ENCODE measurements at places on chromosomes 2 and 18. TPM values are rescaled to one million over a fixed set of nuclear protein-coding genes. Genes with fewer than 3 reads are reported as not detected.

Gene TTC39C
- total RNA-seq, result 29.9 TPM

Gene LCT
- not detected for total RNA-seq

Gene LRRC30
- 0.32 TPM for total RNA-seq

Gene ITPRIPL1
- total RNA-seq, result 3.3 TPM

Gene GDF7
- 2.2 TPM for total RNA-seq

Gene AOX1
- total RNA-seq, result 6.0 TPM

Gene SLC30A3
- 0.53 TPM for total RNA-seq

Gene REG3A
- total RNA-seq, result not detected

Gene ABCG8
- not detected for total RNA-seq

Gene LIMS4
- not detected for total RNA-seq

Gene CD226
- total RNA-seq, result 3.6 TPM

Gene SLC16A14
- 13.7 TPM for total RNA-seq

Gene RNF181
- 71.6 TPM for total RNA-seq

Gene CCT7
- 117 TPM for total RNA-seq

Gene CHMP1B
- 39.1 TPM for total RNA-seq

Gene C2orf80
- total RNA-seq, result 0.37 TPM

Gene LRRTM4
- 13.9 TPM for total RNA-seq

Gene EXOC6B
- 47.6 TPM for total RNA-seq

Gene WDFY1
- 104 TPM for total RNA-seq

Measured in urinary bladder (tissue), 4 donors.